ENCODE measurements at places on chromosomes 7 and 10. TPM values are rescaled to one million over a fixed set of nuclear protein-coding genes. Genes with fewer than 3 reads are reported as not detected.
A peak's percentile ranks its signal among the peaks of the same experiment; 100 is the strongest.

GRCh38 chr10:1266033-1266802, 210.0 kb downstream of the WDR37 start:
- DNase-seq: no peak

- DNase-seq: no peak
Observed at GRCh38 chr10:131708225-131708880, 192.5 kb upstream of the PPP2R2D start.

LRIT1 gene
- polyA plus RNA-seq: not detected

KCP gene
- polyA plus RNA-seq: not detected

DNA sequence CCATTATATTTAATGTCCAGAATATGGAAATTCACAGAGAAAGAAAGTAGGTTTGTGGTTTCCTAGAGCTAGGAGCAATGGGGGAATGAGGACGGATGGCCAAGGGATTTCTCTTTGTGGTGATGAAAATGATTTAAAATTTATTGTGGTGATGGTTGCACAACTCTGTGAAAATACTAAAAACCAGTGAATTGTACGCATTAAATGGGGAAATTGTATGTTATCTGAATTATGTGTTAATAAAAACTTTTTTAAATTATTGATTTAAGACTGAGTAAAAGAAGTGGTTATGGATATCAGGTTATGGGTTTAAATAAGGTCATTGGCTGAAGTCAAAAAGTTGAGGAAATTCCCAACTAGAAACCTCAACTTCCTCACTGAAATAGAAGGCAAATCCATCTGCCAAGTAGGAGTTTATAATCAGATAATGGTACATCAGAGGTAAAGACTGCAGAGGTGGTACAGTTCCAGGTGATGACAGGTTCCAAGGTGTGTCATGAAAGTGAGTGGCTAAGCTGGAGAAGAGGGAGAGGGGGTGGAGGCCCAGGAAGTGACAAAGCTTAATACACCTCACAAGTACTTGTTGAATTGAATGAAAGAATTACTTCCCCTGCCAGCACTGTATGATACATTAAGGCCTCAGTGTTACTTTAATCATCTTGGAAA, 68.9 kb upstream of the CCDC71L start:
- peak; percentile 77 for DNase-seq

DNA sequence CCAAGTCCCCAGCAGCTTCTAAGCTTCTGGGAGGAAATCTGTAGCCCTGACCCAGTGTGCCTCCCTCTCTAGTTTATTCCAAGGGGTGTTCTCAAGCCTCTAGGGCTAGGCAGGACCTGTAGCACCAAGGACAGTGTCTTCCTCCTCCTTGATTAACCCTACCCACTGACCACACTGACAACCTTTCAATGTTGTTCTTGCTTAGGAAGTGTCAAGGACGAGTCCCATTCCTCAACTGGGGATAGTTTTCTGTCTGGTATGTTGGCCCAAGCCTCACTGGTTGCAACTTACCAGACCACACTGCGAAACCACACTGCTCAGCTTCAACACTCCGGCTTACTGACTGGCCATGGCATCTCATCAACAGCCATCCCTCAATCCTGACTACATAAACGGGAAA, 100.0 kb downstream of the RNF216 start:
- no peak for DNase-seq

- no peak for DNase-seq
Observed at GRCh38 chr7:128796327-128796726, 4.6 kb downstream of the CCDC136 start.

DNA sequence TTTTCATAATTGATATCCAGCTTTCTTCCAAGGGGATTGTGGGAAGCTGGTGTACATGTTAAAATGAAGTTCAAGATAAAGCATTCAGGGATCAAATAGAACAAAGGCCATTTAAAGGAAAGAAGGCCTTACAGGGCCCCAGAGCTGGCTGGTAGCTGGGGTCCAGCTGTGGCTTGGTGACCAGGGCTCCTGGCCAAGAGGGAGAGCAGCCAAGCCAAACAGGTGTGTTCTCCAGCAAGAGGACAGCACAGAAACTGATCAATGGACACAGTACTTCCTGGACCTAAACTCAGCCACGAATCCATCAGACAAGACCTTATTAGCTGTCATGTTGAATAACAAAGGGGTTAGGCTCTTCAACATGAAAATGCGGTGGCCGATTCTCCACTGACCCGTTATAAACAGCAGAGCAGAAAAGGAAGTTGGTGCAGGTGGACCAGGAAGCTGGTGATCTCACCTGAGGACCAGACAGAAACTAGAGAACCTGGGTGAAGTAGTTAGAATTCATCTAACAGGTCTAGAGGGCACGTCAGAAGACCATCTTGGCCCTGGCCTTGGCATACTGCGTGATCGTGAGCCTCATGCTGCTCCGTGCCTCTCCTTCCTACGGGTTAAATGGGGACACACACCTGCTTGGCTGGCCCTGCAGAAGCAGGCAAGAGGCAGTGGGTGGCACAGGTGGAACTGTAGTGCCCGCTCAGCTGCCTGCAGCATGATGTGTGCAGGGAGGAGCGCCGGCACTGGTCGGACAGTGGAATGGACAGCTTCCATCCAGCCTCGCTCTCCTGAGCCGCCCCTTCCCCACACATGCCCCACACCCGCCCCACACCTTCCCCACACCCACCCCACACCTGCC, 53.8 kb downstream of the PARP12 start:
- DNase-seq: no peak

HHEX gene
- polyA plus RNA-seq: not detected

DNA sequence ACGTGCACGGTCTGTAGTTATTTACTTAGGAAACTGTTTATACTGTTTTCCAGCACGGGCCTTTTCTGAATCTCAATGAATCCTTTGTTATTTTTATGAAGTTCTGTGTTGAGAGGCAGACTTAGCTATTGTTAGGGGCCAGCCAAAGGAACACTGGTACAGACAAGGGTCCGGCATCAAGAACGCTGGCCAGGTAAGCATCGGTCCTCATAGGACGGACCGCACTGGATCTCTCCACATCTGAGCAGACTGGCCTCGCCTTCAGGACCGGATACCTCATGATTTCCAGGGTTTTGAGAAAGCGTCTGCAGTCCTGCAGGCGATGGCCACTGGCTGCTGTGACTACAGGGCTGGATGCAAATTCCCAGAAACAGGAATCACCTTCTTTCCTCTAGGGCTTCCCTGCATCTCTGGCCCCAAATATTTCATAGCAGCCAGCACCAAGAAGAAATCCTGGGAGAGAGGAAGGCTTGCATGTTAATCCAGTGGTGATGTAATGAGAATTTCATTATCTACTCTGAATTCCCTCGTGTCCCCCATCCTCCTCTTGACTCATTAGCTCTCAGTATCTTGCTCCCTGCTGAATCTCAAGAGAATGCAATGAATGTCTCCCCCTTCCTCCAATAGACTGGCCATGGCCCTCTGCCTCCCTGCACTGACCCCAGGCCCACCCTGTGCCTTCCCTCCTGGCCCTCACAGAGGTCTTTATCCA, 325.4 kb upstream of the NPVF start:
- no peak for DNase-seq

CNTNAP2 gene
- polyA plus RNA-seq: 2.2 TPM

GRCh38 chr10:13184730-13185514, 23.6 kb downstream of the MCM10 start:
- no peak for DNase-seq

DNA sequence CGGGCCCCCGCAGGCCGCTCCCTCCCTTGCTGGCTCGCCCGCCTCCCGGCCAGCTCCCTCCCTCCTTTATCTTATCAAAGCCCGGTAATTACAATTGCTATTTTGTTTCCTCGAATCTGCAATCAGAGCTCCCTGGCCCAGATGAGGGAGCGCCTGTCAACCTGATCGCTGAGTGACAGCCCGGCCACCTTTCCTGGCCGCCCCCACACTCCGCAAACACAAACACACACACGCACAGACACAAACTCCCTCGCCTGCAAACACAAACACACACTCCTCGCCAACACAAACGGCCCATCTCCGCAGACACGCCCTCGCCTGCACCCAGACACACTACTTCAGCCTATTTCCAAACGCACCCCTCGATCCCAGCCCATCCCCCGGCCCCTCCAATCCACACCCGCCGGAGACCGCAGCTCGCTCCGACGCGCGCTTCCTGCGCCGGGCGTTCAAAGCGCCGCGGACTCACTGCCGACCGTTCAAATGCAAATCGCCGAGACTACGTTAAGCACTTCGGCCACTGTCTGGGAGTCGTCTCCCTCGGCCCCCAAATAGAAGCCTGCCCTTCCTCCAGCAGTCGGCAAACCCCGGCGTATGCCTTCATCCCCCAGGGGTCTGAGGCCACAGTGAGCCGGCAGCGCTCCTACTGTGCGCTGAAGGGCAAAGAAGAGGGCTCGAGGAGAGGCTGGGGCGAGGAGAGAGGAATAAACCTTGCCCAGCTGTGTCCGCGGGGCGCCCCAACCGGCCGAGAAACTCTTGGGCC, 3.0 kb upstream of the FGF8 start:
- no peak for DNase-seq

EMX2 gene
- 2.4 TPM for polyA plus RNA-seq

GRCh38 chr7:94338921-94339371, 55.7 kb upstream of the COL1A2 start:
- no peak for DNase-seq

- peak; percentile 66 for DNase-seq
Observed at GRCh38 chr10:117980216-117980615, 66.5 kb downstream of the RAB11FIP2 start.

COMTD1 gene
- polyA plus RNA-seq: 6.8 TPM

TLL2 gene
- polyA plus RNA-seq: 0.48 TPM

GRCh38 chr7:95434557-95435421, at the start of gene PON2:
Gene PON2, minus strand, starts transcription at chr7:95435028. Its CDS starts 77 bp downstream, at chr7:95434951.
- DNase-seq: no peak

GRCh38 chr7:70325509-70326101, 727.3 kb downstream of the AUTS2 start:
- peak; percentile 46 for DNase-seq

GRCh38 chr7:5580714-5581395, 157.2 kb upstream of the TNRC18 start:
- DNase-seq: no peak

CRYGN gene
- polyA plus RNA-seq: not detected

DNA sequence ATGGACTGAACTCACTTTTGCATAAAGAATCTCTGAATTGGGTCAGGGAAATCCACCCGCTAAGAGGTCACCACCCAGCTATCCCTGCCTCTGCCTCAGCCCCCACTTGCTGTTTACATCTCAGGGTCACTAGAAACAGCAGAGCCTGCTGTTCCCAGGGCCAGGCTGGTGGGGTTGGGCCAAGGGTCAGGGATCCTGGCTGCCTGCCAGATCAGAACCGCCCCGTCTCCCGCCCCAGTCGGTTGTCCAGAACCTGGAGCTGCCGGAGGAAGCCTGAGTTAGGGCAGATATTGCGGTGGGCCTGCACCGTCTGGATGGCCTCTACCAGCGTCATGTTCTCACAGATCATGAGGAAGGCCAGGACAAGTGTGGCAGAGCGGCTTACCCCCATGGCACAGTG, 17.0 kb upstream of the SAMD8 start:
- no peak for DNase-seq

DNA sequence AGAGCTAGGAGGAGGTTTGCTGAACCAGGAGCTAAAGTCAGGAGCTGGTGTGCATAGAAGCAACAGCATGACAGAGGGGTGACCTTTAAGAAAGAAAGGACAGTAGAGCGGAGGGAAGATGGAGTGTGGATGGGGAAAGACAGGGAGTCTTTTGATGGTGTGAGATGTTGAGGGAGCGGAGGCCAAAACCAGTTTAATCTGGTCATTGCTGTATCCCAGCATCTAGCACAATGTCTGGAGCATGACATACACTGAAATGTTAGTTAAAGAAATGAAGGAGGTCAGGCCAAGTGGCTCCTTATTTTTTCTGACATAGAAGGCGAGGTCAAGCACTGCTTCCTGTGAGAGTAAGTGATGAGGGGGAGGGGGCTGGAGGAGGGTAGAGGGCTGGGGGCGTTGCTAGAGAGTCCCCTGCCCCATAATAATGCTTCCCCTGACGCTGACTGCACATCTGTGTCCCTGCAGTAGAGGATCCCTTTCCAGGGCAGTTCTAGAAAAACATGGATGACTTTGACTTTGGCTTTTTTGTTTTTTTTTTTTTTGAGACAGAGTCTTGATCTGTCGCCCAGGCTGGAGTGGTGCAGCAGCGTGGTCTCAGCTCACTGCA, 70.2 kb downstream of the ZNF467 start:
- DNase-seq: no peak

APBB1IP gene
- not detected for polyA plus RNA-seq

GPRIN2 gene
- 0.42 TPM for polyA plus RNA-seq

- DNase-seq: no peak
Observed at GRCh38 chr7:151121380-151122170, 35.3 kb downstream of the AGAP3 start.

VSTM4 gene
- polyA plus RNA-seq: not detected

GRCh38 chr10:92240289-92241157, 50.4 kb downstream of the CPEB3 start:
- DNase-seq: no peak

DNA sequence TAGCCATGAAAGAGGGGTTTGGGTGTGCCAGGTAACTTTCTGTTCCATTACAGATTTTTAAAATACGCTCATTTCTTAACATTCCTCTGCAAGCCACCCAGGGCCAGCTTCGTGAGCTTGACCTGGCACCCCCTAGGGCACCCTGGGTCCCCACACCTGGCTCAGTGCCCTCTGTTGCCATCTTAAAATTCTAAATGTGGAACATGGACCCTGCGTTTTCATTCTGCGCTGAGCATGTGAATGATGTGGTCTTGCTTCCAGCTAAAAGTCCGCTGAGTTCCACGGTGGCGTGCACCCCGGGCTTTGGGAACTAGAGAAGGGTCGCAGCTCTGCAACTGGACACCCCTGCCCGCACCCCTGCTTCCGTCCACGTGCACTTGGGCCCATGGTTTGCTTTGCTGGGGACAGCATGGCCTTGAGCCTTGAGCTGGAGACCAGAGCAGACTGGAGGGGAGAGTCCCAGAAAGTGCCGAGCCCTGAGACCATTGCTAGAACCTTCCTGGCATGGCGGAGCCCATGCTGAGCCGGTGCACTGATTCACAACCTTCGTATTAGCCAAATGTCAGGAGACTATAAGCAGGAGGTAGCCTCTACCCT, 91.1 kb downstream of the RGS10 start:
- no peak for DNase-seq

DNA sequence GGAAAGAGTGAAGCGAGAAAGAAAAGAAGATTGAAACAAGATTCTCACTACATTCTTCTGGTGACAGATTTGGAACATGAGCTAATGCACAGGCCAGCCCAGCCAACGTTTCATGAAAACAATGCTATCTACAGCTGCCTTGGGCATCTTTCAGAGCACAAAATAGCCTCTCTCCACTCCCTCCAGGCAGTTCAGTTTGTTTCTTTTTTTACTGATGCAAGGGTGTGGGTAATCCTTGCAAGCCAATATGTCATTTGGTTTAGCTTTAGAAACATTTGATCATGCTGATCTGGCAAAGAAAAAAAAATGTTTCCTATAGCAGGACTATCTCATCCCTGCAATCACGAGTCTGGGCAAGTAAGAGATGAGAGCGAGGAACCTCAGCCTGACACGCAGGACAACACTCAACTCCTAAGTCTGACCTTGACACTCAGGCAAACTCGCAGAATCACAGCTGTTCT, 35.9 kb downstream of the SVIL start:
- no peak for DNase-seq

GRCh38 chr7:35537067-35538023, 157.6 kb downstream of the HERPUD2 start:
- no peak for DNase-seq

GRCh38 chr10:82668221-82668895, 793.4 kb downstream of the NRG3 start:
- DNase-seq: no peak
